NCI-H446 treated with DMSO at 0.1 percent for 48 hours (cell line): ENCODE measurements at places on chromosomes 2 and 18.

GRCh38 chr2:30747206-30747605 lies 60.0 kb downstream of the CAPN13 start:
- DNase-seq = no peak

DNA sequence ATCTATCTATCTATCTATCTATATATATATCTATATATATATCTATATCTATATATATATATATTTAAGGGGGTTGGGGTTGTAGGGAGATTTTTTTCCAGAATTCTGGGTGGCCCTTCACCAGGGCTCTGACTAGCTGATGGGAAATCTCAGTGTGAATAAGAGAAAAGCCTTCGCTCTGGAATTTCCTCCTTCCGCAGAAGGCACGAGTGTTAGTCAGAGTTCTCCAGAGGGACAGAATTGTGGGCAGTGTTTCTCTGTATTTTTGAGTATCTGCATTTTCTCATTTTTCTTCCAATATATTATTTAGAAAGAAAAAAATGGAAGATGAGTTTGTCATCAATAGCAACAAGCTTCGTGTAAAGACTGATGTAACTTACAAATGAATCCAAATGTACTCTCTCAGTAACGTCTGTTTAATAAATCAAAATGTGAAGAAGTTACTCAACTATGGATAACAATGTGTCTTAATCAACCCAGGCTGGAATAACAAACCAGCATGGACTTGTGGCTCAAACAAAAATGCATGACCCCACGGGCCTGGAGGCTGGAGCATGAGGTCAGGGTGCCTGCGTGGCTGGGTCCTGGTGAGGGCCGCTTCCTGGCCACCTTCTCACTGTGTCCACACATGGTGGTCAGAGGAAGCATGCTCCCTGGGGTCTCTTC lies 10.6 kb upstream of the SNTG2 start:
- DNase-seq = no peak

GRCh38 chr2:133248264-133248663 lies 320.0 kb downstream of the NCKAP5 start:
- no peak for DNase-seq

DNA sequence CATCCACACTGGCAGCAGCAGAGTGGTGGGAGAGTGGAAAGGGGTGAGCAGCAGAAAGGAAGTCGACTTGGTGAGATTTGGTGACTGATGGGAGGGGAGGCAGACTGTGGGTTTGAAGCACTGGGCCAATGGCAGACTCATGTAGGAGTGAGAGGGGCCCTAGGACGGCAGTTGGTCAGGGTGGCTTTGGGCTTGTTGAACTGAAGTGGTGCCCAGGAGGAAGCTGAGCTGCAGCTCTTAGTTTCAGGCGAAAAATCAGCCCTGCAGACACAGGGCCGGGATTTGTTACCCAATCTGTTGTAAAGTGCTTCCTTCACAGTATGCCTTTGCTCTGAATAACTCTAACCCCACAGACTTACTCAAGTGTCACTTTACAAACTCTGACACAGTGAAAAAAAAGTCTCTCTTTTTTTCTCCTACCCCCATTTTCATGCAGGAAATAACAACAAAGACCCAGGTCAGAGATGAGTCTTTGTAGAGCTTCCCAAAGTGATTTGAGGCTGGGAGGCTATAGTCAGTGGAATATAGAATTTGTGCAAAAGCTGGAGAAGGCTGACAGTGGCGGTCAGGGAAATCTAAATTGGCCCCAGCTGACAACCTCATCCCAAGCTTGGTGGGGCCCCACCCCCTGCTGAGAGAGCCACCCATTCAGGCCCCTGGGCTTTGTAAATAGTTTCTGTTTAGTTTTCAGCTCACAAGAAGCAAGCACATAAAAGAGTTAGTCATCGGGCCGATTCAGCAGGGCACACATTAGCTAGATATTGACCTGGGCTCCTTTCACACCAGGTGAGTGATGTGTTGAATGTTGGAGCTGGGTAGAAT lies 226.9 kb downstream of the VAPA start:
- no peak for DNase-seq

- DNase-seq = no peak
These were observed 47.9 kb downstream of the SOX11 start for GRCh38 chr2:5740053-5740452.

DNA sequence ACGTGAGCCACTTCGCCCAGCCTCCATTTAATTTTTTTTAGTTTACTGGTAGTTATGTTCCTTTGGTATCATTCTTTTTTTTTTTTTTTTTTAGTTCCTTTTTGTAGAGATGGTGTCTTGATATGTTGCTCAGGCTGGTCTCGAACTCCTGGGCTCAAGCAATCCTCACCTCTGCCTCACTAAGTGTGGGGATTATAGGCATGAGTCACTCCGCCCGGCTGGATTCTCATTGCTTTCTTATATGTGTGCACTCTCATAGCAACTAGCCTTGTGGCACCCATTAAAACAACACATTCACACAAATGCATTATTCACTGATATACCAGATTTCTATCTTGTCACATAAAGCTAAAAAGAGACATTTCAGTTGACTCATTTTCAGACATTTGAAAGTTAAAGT lies 4.2 kb downstream of the TTC27 start:
- DNase-seq = no peak

DNA sequence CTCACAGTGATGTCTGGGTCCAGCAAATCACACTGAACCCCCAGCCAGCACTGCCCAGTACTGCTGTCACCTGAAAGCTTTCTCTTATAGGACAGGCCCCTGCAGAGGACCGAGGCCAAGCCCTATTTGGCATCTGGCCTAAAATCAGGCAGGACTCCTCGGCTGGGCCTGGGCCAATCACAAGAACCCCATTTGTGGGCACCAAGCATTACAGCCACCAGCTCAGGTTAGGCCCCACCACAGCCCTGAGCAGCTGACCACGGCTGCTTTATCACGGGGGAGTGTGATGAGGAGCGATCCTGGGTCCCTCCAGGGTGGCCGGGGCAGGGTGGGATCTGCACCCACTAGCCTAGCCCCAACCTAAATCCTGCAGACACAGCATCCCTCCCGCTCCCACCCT lies 8.2 kb downstream of the BIN1 start:
- no peak for DNase-seq

DNA sequence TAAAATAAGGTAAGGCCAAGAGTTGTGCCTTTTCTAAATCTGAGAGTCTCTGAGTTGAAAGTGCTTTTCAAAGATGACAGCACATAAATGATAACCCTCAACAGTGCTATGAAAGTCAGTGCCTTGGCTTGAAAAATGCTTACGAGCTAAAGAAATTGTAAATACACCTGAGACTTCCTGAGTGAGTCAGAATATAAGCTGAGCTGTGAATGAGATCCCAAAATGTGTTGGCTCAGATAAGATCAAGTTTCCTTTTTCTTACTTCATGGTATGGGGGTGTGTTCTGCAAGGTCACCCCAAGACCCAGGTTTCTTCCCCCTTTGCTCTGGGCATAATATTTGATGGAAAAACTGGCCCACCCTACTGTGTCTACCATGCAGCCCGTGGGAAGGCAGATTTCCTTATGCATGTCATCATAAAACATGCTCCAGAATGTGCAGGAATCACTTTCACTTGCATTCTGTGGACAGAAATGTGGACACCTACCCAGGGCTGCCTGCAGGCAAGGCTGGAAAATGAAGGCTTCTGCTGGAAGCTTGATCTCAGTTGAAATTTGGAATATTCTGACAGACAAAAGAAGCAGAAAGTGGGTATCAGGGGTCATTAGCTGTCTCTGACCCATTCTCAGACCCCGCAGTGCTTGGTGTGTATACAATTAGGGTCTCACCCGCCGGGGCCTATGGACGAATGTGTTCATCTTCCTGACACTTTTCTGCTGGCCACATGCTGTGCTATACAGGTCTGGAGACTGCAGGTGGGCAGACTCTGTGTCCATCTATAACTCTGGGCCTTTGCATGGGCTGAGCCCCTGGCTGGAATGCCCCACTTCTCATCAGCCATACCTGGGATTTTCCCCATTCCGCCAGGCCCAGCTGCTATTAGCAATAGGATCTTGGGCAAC lies 212.6 kb downstream of the SH3RF3 start:
- DNase-seq = no peak

- DNase-seq = no peak
These were observed 144.1 kb downstream of the CELF4 start for GRCh38 chr18:37421341-37422077.

DNA sequence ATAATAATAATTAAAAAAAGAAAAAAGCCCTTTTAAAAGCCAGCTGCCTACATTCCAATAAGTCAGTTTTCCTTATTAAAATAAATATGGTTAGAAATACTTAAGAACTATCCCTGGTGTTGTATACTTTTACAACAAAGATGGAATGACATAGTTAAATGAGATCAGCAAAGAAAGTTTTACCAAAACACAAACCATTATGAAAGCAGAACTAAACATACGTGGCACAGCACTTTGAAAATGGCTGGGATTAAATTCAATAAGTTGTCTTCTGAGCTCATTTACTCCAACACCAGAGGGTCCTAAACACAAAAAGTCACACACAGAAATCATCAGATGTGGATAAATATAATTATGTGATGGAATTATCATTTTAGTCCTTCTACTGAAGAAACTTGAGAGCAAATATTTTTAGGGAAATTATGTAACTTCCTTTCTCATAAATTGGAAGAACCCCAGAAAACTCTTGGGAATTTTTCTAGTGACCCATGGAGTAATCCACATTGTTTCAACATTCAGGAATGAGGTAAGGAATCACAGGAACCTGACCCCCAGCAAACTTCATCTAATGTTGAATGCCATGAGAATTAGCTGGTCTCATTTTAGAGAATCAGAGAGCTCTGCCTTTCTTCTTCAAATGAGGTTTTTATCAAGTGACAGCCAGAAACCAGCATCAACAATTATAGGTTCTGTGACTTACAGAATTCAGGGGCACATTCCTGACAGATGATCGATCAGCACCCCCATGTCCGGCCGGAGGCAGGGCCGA lies 11.5 kb upstream of the TMEM237 start:
- DNase-seq = no peak

- no peak for DNase-seq
These were observed 316.4 kb downstream of the RND3 start for GRCh38 chr2:150171065-150171548.

GRCh38 chr2:234960175-234961088 lies 8.6 kb downstream of the SH3BP4 start:
- DNase-seq = no peak

DNA sequence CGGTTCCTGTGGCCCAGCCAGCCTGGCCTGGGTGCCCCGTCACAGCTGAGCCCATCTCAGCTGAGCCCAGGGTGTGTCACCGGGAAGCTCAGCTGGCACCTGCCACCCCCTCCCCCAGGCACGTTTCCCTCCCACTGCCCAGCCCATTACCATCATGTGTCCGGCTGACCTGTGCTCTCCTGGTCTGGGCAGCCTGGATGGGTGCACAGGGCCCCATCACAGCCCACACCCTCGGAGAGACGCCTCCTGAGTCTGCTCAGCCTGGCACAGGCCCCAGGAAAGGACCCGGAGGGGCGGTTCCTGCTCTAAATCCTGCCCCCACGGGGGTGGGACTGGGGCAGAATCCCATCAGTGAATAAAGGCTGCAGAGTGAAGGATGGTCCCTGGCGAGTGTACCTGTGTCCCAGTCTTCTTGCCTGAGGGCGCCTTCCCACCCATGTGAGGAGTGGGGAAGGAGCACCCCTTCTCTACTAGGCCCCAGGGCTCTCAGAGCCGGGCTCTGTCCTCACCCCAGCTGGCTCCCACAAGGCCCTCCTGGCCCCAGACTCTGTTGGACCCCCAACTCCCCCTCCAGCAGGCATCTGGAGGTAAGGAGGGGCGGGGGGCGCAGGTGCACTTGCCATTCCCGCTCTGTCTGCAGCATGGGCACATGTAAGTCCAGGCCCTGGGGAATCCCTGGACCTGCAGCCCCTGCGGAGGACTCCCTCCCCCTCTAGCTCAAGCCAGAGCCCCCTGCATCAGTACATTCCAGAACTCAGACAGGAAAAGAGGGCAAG lies 21.2 kb downstream of the GPC1 start:
- no peak for DNase-seq

- DNase-seq = no peak
These were observed 79.7 kb downstream of the PID1 start for GRCh38 chr2:229191413-229191812.

- no peak for DNase-seq
These were observed 19.5 kb upstream of the HES6 start for GRCh38 chr2:238259061-238260020.

GRCh38 chr2:109436610-109437225 lies 177.0 kb downstream of the SEPTIN10 start:
- no peak for DNase-seq

- no peak for DNase-seq
These were observed 15.8 kb upstream of the NEDD4L start for GRCh38 chr18:58028109-58028784.

- DNase-seq = no peak
These were observed 32.6 kb upstream of the ATG16L1 start for GRCh38 chr2:233218836-233219235.

DNA sequence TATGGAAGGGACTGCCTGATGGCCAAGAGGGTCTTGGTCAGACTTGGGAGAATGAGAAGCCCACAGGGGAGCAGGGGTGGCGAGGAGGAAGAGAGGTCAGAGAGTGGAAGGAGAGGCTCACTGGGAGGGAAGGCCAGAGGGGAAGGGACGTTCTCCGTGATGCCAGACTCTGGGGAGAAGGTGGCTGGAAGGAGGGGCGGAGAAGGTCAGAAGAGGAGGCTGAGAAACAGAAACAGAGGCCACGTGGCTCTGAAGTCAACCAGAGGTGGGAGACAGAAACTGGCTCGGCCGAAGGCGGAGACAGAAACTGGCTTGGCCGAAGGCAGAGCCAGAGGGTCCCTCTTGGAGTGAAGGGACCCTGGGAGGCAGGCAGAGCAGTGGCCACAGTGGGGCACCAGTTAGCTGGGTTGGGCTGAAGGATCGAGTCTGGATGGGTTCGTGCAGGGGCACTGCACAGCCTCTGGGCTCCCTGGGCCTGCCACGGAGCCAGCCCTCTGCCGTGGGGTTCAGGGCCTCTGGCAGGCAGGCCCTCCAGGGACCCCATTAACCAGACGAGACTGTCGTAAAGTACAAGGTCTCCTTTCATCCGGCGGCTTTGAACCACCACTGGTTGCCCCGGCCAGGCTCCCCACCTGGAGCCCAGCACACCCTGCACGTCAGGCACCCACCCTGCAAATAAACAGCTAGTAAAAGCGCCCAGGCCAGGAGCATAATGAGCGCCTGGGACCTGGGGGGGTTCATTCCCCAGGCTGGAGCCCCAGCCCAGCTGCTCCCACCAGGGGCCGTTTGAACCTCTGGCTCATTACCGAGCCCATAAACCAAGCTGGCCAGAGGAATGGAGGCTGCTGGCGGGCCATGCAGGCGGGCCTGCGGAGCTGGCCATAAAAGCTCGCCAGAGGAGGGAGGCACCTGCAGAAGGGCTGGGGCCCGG lies 218.8 kb downstream of the DYSF start:
- no peak for DNase-seq

DNA sequence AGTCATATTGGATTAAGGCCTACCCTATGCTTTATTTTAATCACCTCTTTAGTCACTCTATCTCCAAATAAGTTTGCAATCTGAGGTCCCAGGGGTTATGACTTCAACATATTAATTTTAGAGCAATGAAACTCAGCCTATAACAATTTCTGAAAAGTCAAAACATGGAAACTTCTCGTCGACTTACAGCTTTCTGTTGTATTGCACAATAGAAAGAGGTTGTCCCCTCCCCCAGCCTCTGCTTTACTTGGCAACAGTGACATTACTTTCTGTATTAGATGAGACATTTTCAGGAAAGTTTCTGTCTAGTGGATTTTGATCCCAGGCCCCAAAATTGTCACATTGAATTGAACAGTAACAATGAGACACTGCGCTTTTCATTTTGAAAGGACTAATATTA lies 326.4 kb downstream of the THSD7B start:
- DNase-seq = no peak

GRCh38 chr18:77528872-77529271 lies 279.2 kb downstream of the GALR1 start:
- DNase-seq = no peak
